ENCODE measurements at places on chromosomes 6 and 20.
A peak's percentile ranks its signal among the peaks of the same experiment; 100 is the strongest.

- no peak for DNase-seq
These were observed 3.4 kb upstream of the ZBTB46 start for GRCh38 chr20:63834491-63834880.

GRCh38 chr6:35562060-35562459 lies 49.4 kb upstream of the TULP1 start:
- DNase-seq, result no peak

- DNase-seq, result no peak
These were observed 30.6 kb downstream of the HIVEP2 start for GRCh38 chr6:142914369-142914768.

GRCh38 chr6:90975741-90976140 lies 388.9 kb upstream of the MAP3K7 start:
- DNase-seq, result no peak

- no peak for DNase-seq
These were observed 201.9 kb downstream of the PLCB4 start for GRCh38 chr20:9270831-9271230.

DNA sequence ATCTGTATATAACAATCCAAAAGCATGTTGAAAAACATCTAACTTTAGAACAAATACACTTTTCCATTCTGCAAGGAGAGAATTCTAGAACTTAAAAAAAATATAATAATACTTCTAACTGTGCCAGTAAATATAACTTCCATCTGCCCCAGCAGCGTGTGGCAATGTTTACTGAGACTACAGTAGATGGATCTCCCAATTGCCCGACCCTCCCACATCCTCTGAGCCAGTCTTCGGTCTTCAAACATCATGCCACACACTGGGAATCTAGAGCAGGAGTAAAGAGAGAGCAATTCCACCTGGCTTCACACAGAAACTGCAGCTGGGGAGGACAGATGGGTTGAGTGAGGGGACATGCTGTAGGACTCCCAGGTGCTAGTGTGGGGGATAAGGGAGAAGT lies 121.3 kb upstream of the NHSL1 start:
- no peak for DNase-seq

DNA sequence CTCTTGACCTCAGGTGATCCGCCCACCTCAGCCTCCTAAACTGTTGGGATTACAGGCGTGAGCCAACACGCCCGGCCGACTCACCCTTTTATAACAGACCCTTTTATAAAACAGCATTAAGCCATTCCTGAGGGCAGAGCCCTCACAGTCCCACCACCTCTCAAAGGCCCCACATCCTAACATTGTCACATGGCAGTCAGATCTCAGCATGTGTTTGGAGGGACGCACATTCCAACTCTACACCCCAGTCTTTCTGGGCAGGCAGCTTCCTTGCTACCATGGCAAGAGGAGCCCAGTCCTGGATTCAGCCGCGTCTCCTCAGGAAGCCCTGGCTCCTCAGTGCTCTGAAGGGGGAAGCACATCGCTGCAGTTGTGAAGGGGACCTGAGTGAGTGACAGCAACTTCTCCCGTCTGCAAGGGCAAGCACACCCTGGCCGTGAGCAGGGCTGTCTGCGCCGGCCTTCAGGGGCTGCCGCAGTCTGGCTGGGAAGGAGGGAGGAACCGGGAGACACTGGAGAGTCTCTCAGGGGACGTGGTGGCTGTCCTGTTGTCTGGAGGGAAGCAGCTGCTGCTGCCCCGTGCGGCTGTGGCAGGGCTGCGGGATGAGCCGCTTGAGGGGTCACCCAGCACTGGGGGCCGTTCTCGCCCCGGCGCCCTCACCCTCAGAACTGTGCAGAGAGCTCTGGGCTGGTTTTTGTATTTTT lies 15.9 kb downstream of the OSBPL2 start:
- no peak for DNase-seq

DNA sequence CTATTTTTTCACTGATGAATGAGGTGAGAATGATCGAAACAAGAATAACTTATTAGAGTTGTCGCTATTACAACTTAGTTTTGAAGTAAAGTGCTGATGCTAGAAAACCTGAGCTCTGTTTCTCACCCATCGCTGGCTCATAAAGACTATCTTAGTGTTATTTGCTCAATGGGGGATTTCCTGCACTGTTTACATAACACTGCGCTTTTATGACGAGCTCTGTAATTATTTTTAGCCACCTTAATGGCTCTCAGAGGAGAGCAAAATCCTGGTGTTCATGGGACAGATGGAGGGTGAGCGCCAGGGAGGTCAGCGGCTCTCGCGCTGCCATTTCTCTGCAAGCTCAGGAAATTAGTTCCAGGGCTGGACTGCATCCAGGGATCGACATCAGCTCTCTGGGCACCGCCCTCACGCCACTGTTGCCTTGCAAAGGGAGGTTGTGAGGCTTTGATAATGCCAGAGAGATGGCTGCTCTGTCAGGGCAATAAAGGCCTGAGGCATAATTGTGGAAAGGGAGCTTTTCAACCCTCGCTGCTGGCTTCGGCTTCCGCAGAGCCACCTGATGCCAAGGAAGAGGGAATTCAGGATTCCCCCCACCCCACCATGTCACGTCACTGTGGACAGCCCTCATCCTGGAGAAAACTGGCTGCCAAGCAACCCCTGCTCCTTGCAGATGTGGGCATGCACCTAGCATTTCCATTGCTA lies 72.0 kb downstream of the DACT2 start:
- DNase-seq, result peak; percentile 7

- no peak for DNase-seq
These were observed 32.2 kb downstream of the CD83 start for GRCh38 chr6:14149739-14150130.

GRCh38 chr20:49969946-49970345 lies 12.8 kb upstream of the SNAI1 start:
- DNase-seq, result no peak

DNA sequence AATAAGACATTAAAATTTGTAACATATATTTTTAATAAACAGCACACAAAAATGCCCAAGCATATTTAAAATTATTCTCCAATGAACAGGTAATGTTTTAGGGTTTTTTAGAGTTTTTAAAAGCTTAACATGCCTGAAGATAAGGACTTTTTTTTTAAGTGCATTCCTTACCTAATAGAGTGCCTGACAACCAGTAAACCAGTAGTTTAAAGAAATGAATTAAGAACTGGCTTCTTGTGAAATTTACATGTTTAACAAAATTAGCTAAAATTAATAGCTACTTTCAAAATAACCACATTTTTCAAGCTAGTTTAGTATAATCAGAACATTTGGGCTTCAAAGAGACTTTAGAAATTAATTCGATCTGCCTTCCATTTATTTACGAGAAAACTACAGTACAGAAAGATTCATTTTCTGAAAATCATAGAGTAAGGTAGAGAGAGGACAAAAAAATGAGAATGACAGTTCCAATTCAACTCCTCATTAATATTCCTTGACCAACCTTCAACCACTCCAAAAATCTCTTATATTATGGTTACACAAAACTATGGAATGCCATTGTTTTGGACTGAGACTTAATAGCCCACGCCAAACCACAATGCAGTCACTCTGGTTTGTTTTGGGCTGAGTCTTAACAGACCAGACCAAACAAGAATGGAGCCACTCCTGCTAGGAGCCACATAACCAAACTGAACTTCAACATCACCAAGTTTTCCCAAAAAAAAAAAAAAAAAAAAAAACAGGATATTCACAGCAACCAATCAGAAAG lies 5.7 kb upstream of the PLN start:
- DNase-seq, result no peak

GRCh38 chr20:45085867-45086266 lies 15.1 kb downstream of the KCNS1 start:
- DNase-seq, result no peak

DNA sequence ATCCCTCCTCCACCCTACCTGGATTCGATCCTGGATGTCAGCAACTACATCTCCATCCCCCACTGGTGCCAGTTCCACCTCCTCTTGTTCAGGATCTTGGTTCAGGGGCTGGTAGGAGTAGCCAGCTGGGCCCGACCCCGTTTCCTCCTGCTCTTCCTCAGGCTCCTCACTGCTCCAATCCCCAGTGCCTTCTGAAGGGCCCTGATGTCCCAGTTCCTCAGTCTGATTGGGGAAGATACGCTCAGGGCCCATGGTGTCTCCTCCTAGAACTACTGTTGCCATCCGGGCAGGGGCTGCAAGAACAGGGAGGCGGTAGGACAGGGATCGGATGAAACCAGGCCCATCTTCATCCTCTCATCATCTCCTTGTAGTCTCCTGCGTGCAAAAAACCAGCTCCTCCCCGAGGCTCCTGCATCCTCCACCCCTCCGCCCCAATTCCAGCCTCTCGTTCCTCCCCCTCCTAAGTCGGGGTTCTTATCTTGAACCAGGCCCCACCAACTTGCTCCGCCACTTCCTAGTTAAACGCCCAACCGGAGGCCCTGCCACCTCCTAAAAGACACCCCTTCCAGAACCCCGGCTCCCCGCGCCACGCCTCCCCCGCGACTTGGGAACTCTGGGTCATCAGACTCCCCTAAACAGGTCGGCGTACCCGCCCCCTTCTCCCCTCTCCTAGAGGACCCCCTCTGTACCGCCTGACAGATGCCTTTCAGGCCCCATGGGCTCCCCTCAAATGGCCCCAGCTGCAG lies 476 bp downstream of the MEA1 start:
- DNase-seq, result no peak

DNA sequence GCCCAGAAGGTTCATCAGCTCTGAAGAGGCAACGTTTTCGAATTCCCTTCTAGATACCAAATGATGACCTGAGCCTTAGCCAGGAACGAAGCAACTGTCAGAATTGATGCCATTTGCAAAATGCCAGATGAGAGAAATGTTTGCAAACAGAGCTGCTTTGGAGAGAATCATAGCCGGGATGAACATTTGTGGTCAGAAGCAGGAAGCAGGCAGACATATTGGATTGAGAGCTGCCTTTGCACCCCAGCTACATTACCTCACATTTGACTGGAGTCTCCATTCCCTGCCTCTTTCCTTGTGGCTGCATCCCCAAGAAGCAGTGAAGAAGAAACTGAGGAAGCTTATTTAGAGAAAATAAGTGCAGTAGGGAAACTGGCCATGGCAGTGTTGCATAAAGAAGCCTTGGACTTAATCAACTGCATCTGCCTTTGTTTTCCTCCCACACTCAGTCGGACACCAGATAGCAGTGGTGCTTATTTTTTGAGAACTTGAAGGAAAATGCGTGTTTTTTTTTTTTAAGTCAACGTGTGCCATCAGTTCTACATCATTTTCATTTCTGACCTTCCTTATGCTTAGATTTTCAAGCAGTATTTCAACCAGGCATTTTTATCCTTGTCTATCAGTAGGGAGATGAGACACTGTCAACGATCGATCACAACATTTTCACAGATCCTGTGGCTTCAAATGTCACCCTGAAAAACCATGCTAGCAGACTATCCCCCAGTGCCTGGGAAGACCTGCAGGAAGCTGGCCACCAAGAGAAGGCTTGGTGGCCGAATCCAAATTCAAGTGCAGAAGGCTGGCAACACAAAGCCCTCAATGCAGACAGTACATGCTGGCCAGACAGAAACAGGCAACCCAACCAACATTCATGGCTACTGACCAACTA lies 541.2 kb upstream of the JARID2 start:
- no peak for DNase-seq

- DNase-seq, result no peak
These were observed 47.8 kb downstream of the RTN4IP1 start for GRCh38 chr6:106581468-106581867.

DNA sequence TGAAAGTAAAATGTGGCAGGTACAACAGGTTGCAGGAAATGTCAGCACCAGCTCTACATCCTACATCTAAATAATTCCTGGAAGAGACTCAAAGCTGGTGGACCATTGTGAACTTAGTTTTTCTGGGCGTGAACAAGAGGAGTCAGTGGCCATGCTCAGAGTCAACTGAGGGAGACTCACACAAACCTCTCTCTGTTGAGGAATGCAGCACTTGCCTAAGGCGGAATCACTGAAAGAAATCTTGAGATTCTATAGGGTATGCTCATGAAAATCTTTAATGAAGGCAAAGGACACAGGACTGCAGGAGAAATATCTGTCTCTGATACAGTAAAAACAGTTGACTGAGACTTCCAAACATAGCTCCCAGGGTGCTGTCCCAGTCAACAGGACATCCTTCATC lies 22.5 kb downstream of the SLC17A4 start:
- no peak for DNase-seq

GRCh38 chr20:64036346-64037198 lies 590 bp downstream of the C20orf204 start:
- no peak for DNase-seq

- DNase-seq, result no peak
These were observed 78.6 kb upstream of the RBM24 start for GRCh38 chr6:17202526-17202925.

GRCh38 chr20:13656721-13657368 lies 18.1 kb upstream of the TASP1 start:
- no peak for DNase-seq

- no peak for DNase-seq
These were observed 208.3 kb downstream of the PHACTR1 start for GRCh38 chr6:12924911-12925310.

- no peak for DNase-seq
These were observed 30.5 kb downstream of the NPEPL1 start for GRCh38 chr20:58722877-58723627.

- DNase-seq, result no peak
These were observed 127.0 kb downstream of the MAFB start for GRCh38 chr20:40562031-40562430.

DNA sequence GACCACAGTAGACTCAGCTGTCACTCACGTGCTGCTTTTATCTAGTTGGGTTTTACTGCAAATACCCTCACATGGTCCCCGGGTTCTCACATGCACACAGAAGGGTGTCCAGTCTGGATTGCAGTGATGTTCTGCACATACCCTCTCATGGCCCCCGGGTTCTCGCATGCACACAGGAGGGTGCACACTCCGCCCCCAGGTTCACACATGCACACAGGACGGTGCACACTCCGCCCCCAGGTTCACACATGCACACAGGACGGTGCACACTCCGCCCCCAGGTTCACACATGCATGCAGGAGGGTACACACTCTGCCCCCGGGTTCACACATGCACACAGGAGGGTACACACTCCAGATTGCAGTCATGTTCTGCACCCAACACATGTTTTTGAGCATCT lies 224.3 kb downstream of the ERMARD start:
- DNase-seq, result peak; percentile 7

- DNase-seq, result no peak
These were observed 1080.7 kb downstream of the GRIK2 start for GRCh38 chr6:102474041-102474807.

- no peak for DNase-seq
These were observed 19.9 kb upstream of the BHLHE23 start for GRCh38 chr20:63026582-63027165.

- DNase-seq, result no peak
These were observed 25.0 kb downstream of the SLC22A1 start for GRCh38 chr6:160146454-160147145.

GRCh38 chr6:34760108-34760507 lies 2.8 kb downstream of the SNRPC start:
- DNase-seq, result no peak
